ENCODE measurements at places on chromosomes 13 and 19. TPM values are rescaled to one million over a fixed set of nuclear protein-coding genes. Genes with fewer than 3 reads are reported as not detected.

The NLRP13 gene
- not detected for total RNA-seq

The XRCC1 gene
- 23.4 TPM for total RNA-seq

The C19orf25 gene
- total RNA-seq: 54.9 TPM

The ATP8B3 gene
- 3.9 TPM for total RNA-seq

The ZNF550 gene
- 4.2 TPM for total RNA-seq

The PSG6 gene
- total RNA-seq: not detected

The OCEL1 gene
- total RNA-seq: 9.4 TPM

The FCER2 gene
- not detected for total RNA-seq

The ZNF121 gene
- 52.6 TPM for total RNA-seq

Measured in PC-3 (cell line).